ENCODE measurements at places on chromosomes 2 and 18. TPM values are rescaled to one million over a fixed set of nuclear protein-coding genes. Genes with fewer than 3 reads are reported as not detected.

GRCh38 chr2:205338156-205338555, 344.1 kb upstream of the NRP2 start:
- no peak for DNase-seq

GRCh38 chr2:178700922-178701342, 106.3 kb downstream of the TTN start:
- DNase-seq = no peak

IL18RAP gene
- total RNA-seq = not detected

GRCh38 chr2:27054721-27055120, 3.3 kb downstream of the AGBL5 start:
- DNase-seq = no peak

DNA sequence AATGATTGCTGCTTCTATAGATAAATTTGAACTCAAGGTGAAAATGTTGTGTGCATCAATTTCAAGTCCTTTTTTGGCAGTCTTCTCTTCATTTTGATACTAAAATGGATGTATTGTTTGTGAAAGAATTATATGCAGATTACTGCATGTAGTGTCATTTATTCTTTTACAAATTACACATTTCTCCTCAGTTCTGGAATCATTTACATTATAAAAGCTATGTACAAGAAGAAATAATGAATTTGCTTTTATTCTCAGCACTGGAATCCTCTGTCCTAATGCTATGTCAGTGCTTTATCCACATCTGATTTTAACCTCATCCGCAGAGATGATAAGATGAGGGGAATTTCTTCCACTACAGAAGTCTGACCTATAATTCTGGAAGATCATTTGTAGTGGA, 220.8 kb upstream of the UBE2E3 start:
- DNase-seq = no peak

- DNase-seq = no peak
These were observed 65.7 kb upstream of the DARS1 start for GRCh38 chr2:136051001-136051724.

ST8SIA5 gene
- not detected for total RNA-seq

- DNase-seq = no peak
These were observed 42.0 kb upstream of the CCDC150 start for GRCh38 chr2:196597531-196597930.

PLEKHB2 gene
- total RNA-seq = 65.6 TPM

GRCh38 chr2:178799305-178799704, 7.9 kb downstream of the TTN start:
- no peak for DNase-seq

CYBRD1 gene
- total RNA-seq = 33.0 TPM

- no peak for DNase-seq
These were observed 738.7 kb upstream of the LRRTM4 start for GRCh38 chr2:78260861-78261260.

GRCh38 chr2:119291588-119292167, 68.0 kb downstream of the STEAP3 start:
- no peak for DNase-seq

ERFE gene
- total RNA-seq = 0.75 TPM

DNA sequence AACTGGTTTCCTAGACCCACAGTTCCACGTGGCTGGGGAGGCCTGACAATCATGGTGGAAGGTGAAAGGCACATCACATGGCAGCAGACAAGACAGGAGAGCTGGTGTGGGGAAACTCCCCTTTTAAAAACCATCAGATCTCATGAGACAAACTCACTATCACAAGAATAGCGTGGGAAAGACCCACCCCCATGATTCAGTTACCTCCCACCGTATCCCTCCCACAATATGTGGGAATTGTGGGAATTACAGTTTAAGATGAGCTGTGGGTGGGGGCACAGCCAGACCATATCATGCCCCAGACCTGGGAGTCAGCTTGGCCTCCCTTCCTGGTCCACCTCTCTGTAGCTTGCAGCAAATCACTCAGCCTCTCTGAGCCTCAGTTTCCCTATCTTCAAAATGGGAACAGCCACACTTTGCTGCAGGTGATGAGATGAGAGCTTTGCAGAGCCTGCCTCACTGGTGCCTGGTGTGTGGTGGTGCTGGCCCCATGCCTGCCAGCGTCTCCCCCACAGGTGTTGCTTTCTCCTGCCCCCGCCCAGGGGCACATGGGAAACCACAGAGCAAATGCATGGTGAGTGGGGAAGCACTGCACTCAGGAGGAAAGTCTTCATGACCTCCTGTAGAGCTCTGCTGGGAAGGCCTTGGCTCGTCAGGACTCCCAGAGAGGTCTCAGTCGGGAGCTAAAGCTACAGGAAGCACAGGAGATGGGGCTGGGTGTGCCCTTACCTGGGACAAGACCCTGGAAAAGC, 31.1 kb downstream of the GREB1 start:
- no peak for DNase-seq

- no peak for DNase-seq
These were observed 14.3 kb downstream of the EDAR start for GRCh38 chr2:108974674-108975073.

GRCh38 chr2:230473378-230473777, 57.4 kb downstream of the SP100 start:
- no peak for DNase-seq

ASNSD1 gene
- 34.4 TPM for total RNA-seq

DNA sequence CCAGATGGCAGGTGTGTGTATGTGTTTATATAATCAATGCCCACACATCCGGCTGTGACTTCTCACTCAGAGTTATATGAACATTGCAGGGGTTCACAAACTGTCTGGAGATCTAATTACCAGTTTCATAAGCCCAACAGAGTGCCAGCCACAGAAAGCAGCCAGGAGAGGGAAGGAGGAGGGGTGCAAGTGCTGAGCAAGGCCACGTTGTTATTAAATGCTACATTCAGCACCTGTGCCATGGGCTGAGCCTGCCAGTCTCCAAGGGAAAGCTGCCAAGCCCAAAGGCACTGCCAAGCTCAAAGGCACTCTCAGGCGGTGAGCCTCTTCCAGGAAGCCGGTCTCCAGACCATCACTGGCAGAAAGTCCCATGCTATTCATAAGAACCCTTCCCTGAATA, 17.4 kb downstream of the XDH start:
- DNase-seq = no peak

GRCh38 chr2:70188460-70188859, 2.4 kb downstream of the C2orf42 start:
- no peak for DNase-seq

DNA sequence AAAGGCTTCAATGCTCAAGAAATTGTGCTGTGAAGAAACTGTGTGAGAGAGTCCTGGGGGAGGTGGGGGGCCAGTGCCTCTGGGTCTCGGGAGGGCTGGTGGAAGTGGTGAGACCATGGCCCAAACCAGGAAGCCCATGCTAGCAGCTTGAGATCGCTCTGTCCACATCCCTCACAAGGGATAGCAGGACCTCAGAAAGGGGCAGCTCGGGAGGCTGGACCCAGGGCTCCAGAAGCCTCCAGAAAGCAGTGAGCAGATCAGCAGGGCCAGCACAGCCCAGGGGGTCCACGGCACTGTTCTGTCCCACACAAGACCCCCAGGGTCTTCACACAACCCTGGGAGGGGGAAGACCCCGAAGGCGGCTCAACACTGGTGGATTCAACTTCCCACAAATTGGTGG, 24.1 kb downstream of the ST8SIA5 start:
- DNase-seq = no peak

DNA sequence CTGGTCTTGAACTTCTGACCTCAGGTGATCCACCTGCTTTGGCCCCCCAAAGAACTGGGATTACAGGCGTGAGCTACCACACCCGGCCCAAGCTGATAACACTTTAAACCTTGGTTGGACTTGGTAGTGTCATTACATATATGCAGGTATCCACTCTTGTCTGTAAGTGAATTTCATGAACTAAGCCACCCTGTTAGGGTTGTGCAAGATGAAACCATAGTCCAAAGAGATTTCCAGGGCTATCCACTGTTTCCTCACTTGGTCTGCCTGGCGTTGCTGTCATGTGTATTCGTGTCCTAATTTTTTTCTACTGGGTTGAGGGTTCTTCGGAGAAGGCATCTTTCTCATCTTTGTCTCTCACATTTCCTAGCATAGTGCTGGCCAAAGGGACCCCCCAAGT, 203.0 kb downstream of the CAMKMT start:
- DNase-seq = no peak

- DNase-seq = peak; percentile 73
These were observed 115.8 kb upstream of the CWC22 start for GRCh38 chr2:180122874-180123273.

DNA sequence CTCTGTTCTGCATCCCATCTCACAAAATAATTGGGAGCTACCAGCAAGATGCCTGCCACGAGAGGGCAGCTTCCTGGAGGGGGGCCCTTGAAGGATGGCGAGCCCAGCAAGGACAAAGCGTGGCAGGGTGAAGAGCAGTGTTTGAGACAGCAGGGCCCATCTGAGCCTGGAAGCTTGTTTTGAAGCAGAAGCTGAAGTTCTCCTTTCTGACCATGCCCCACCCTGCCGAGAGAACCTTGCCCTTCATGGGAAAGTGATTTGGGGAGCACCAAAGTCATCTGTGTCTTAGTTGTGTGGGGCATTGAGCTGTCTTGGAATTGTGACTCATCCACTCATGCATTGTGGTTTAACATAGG, 216.3 kb downstream of the BCL11A start:
- DNase-seq = no peak

SP9 gene
- total RNA-seq = not detected

DNA sequence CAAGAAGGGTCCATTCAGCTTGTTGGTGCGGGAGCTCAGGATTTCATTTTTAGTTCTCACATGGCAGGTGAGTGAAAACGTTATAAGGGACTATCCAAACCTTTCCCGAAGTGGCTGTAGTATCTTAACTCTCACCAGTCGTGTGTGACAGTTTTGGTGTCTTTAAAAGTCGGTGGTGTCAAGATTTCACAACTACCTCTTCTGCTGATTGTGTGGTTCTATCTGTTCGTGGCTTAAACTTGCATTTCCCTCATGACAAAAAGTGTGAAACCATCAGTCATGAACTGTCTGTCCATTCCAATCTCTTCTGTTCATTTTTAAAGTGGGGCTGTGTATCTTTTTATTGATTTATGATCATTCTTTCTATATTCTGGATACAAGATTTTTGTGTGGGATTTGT, 3.8 kb upstream of the AQP12B start:
- DNase-seq = no peak

GRCh38 chr2:191635333-191636234, 42.4 kb upstream of the NABP1 start:
- no peak for DNase-seq

GRCh38 chr2:100615886-100616285, 53.1 kb downstream of the PDCL3 start:
- DNase-seq = no peak

DNA sequence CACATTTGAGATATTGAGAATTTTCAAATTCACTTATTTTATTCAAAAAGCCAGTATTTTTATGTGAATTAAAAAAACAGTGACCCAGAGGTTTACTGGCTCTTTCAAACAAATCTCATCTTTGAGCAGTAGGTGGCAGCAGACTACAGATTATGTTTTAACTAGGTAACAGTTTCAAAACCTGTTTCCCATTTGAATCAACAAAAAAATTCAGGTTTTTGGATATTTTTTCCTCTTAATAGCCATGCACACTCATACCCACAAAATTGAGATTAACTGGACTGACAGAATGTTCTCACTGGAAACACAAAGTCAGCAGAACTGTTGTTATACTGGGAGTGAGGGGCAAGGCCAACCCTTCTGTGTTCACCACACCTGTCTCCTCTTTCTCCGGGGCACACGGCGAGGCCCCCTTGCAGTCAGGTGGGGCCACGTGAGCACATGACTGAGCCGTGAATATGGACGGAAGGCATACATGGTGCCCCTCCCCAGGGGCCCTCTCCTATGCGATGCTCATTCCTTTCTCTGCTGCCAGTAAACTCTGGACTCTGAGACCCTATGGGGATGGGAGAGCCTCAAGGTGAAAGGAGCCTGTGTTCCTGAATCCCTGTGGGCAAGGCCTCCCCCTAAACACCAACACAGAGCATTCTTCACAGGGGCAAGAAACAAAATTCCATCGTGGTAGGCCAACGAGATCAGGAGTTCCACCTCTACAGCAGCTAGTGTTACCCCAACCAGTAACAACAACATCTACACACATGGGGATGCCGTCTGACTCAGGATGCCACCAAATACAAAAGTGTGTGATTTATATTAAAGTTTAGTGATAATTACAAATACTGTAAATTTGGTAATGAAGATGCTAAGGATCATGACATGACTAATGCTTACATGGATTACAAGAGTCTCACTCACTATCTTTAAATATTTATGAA, 80.4 kb downstream of the LPIN2 start:
- DNase-seq = peak; percentile 29

DNA sequence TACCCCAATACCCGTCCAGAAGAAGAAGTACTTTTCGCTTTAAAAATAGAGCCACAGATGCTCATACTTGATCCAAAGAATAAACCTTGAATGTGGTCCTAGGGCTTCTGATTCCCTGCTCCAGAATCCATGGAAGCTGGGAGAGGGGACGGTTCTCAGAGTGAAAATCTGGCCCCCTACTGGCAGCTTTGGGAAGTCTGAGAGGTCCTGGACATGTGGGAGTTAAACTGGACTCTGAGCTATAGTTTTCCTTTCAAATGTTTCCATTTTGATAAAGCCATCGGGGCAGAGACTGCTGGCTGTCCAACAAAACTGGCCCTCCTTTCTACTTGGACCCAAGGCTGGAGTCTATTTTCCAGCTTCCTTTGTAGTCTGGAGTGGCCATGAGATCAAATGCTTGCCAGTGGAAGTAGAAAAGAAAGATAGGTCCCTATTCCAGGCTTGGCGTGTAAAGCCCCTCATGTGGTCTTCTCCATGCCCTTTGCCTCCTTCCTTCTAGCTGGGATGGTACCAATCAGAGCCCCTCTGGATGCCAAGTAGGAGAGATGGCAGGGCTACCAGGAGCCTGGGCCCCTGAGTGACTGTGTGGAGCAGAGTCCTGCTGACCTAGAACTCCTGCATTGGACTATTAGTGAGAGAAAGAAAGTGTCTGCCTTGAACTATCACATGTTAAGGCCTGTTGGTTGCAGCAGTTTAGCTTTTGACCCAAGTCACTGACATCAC, 37.7 kb upstream of the TBC1D8 start:
- DNase-seq = no peak

DNA sequence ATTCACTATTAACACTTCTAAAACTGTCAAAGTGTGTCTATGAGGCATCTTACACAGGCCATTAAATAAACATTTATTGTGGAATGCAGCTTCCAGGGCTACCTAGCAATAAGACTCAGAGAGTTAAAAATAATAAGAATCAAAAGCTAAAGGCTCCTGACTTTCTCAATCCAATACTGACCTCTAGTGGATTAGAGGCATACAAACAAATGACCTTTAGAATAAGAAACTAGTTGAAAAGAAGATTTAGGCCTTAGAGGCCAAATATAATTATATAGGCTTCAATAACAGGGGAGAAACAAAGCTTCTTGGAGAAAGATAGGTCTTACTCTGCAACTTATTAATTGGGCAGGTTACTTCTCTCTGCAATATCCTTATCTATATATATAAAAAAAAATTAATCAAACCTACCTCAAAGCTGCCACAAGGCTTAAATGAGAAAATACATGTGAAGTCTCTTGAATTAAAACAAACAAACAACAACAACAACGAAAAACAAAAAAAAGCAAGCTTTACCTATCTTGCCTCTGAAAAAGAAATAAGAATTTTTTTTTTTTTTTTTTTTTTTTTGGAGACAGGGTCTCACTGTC, 246.1 kb downstream of the EXOC6B start:
- peak; percentile 5 for DNase-seq

GRCh38 chr2:238239863-238240756, at the start of gene HES6:
HES6 (minus strand) TSS chr2:238240038; CDS start chr2:238239905, 133 bp downstream.
- peak; percentile 51 for DNase-seq

GNLY gene
- total RNA-seq = not detected
